Left colon (tissue), 2 donors: ENCODE measurements at places on chromosomes 16 and 17. TPM values are rescaled to one million over a fixed set of nuclear protein-coding genes. Genes with fewer than 3 reads are reported as not detected.

The CA5A gene
- total RNA-seq, result not detected

The KRTAP9-4 gene
- not detected for total RNA-seq

The SPN gene
- 3.5 TPM for total RNA-seq

The ACE gene
- 27.7 TPM for total RNA-seq

DNA sequence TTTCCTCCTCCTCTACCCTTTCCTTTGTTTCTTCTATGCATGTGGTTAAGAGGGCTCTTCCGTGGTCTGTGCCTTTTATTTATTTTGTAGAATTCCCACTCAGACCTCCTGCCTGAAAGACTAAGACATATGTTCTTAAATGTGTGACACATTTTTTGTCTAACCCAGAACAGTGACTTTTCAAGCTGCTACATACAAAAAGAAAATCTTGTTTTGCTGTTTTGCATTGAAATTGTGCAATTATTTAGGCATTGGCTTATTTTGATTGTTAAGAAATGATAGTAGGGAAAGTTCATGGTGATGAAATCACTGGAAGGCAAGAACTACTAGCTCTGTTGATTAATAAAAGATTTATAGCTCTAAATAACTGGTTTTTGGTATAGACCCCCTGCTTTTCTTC lies 76.8 kb downstream of the TUBD1 start:
- no peak for DNase-seq

DNA sequence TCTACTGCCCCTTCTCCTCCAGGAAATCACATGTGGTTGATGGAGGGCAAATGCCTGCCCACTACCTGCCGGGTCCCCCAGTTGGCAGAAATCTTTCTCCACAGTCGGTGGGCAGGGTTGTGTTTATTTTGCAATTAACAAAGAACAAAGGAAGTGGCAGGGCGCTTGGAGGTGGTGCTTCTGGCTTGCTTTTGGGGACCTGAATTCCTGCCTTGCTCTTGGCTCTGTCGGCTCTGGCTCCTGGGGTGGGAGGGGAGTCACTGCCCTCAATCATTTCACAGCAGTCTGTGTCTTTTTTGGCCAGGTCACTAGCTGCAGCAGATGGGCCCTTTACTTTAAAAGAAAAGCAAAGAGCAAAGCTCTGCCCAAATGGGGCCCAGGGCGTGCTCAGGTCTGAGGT lies 69.2 kb downstream of the C16orf78 start:
- DNase-seq, result no peak

DNA sequence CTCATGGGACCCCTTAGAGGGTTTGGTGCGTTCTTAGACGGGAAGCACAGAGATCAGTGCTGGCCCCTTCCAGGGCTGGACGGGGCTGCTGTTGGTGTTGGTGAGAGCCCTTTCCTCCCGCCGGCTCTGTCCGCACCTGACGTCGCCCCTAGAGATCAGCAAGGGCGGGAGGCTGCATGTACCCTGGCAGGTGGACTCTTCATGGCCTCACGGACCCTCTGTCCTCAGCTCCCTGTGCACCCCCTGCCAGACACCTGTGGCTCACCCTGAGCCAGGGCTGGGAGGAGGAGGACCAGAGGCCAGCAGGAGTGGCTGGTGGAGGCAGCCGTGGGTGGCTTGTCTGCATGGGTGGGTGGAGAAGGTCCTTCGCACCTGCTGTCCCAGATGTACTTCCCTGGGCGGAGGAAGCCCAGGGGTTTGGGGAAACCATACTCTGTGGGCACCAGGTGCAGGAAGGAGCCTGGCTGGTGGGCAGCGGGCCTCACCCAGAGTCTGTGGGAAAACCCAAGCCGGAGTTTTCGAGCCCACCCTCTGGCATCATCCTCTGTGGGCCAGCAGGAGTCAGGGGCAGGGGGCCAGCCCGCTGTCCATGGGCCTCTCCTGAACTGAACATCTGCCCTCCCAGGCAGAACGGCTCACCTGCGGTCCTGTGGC lies 348.6 kb downstream of the SEC14L1 start:
- no peak for DNase-seq

DNA sequence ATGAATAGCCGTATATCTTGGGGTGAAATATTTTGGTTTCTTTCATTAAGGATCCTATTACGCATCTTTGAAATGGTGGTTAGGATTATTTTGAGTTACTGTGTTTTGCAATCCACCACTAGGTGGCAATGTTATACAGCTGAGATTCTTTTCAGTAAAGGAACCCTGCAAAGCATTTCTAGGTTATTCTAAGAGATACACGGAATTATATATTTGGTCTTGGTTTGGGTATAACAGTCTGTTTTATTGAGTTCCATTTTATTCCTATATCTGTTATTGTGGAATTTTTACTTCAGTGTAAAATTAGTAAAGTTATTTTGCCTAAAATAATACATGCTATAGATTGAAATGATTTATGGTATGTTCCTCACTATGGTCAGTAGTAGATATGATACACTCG lies 62.9 kb upstream of the CPHXL start:
- no peak for DNase-seq
